Transverse colon (tissue), 4 donors: ENCODE measurements at places on chromosomes 3 and 15. TPM values are rescaled to one million over a fixed set of nuclear protein-coding genes. Genes with fewer than 3 reads are reported as not detected.

The CORO2B gene
- total RNA-seq, result 0.40 TPM

The ZMYND10 gene
- total RNA-seq, result not detected

The RAD51 gene
- 1.9 TPM for total RNA-seq

The CKMT1A gene
- total RNA-seq, result 213 TPM

The COL6A5 gene
- not detected for total RNA-seq

The KNG1 gene
- total RNA-seq, result 2.0 TPM

The ADCY5 gene
- total RNA-seq, result 13.9 TPM

The LRRC2 gene
- total RNA-seq, result 2.0 TPM

The MESP2 gene
- 0.96 TPM for total RNA-seq

The ILDR1 gene
- 19.2 TPM for total RNA-seq

The UROC1 gene
- not detected for total RNA-seq

The SLC28A1 gene
- not detected for total RNA-seq

The VWA5B2 gene
- 0.95 TPM for total RNA-seq

The EXD1 gene
- total RNA-seq, result not detected

The GATM gene
- total RNA-seq, result 19.4 TPM

The MLF1 gene
- total RNA-seq, result 3.4 TPM

The FAM162A gene
- total RNA-seq, result 33.8 TPM

The RARRES1 gene
- total RNA-seq, result 71.5 TPM

The CFAP92 gene
- total RNA-seq, result not detected

The POC1A gene
- 3.1 TPM for total RNA-seq

The EAF1 gene
- 19.1 TPM for total RNA-seq

The ANKRD63 gene
- total RNA-seq, result not detected

The NAALADL2 gene
- 22.7 TPM for total RNA-seq

The FBXL2 gene
- total RNA-seq, result 1.6 TPM

The SPTSSB gene
- 0.41 TPM for total RNA-seq
